ENCODE measurements at places on chromosomes 13 and 19. TPM values are rescaled to one million over a fixed set of nuclear protein-coding genes. Genes with fewer than 3 reads are reported as not detected.

Gene FAM124A
- 4.6 TPM for total RNA-seq

Gene FLT3
- total RNA-seq = 0.05 TPM

Gene RYR1
- 1.3 TPM for total RNA-seq

Gene ZNF723
- total RNA-seq = not detected

Gene GPC6
- 1.4 TPM for total RNA-seq

Data from cardiac septum (tissue), 1 donor.